Activated CD4-positive, alpha-beta memory T cell treated with anti-CD3 and anti-CD28 coated beads, Interleukin-2, amount 10 ng/mL, durations not matched to agents 7 days and 5 days (primary cell): ENCODE measurements at places on chromosomes 5 and 9.

DNA sequence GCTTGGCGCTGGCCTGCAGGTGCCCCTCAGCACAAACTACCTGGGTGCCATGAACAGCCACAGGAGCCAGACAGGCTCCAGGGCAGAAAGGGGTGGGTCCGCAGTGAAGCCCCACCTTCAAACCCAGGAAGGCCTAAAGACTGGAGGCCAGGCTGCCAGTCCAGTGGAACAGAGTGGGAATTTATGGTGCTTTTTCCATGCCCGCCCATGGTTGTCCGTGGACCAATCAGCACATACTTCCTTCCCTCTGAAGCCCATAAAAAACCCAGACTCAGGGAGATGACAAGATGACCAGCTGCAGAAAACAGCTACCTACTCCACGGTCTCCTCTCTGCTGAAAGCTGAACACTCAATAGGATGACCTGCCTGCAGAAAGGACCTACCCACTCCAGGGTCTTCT lies 275.4 kb upstream of the ADRA1B start:
- DNase-seq: no peak
- H3K4me3 ChIP-seq: no peak overlapping the region
- no peaks in the 10 kb centered on the region for H3K36me3 ChIP-seq
- H3K27ac ChIP-seq: no peak overlapping the region

DNA sequence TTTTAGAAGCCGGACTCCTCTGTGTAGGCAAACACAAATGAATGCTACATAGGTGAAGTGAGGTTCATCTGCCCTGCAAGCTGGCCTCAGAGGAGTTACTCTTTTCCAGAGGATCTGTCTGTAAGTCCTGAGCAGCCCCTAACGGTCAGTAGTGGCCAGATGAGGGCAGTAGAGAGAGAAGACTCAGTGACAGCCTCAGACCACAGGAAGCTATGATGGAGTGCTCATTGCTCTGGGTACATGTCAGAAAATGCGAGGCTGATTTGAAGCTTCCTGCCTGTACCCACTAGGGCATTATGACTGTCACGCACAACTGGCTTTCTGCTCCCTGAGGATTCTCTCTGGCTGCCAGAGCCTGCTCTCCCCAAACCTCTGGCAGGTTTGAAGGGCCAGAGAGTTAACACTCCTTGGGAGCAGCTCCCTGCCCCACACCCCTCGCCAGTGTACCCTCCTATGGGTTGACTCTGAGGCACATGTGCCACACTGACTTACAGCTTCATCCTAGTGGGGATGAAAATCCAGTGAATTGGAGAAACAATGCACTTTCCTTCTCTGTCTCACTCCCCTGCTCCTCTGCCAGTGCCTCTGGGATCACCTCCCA lies 141.5 kb downstream of the GABRG2 start:
- H3K36me3 ChIP-seq: no peaks in the 10 kb centered on the region
- no peak overlapping the region for H3K27ac ChIP-seq

DNA sequence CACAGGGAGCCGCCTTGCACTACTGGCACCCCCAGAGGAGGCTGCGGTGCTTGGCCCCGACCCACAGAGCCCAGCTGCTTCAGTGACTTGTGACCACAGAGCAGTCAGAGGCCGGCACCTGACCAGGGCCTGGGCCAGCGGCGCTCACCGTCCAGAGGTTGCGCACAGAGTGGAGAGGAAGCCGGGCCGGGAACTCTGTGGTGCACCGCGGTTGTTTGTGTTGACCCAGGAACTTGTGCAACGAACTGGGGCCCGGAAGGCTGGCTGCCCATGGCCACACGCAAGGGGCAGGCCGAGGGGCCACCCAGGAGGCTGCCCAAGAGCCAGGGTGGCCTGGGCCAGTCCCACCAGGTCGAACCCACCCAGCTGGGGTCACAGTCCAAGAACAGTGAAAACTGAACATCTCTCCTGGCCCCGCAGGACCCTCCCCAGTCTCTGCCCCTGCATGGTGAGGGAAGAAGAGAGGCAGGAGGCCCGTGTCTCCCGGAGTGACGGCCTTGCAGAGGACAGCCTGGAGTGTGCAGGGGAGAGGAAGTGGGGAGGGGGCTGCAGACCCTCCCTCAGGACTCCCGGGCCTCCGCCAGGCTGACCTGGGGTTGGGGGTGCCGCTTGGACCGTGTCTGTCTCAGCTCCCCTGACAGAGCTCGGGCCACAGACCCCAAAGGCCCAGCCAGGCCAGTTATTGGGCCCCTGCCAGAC lies 42.8 kb upstream of the EGFL7 start:
- H3K36me3 ChIP-seq: no peaks in the 10 kb centered on the region
- H3K27ac ChIP-seq: no peak overlapping the region
- no peaks in the 10 kb centered on the region for H3K27me3 ChIP-seq
- peaks cover 6% of the 10 kb centered on the region for H3K4me1 ChIP-seq
- no peak overlapping the region for H3K4me3 ChIP-seq
- no peak for DNase-seq

GRCh38 chr9:130707225-130707976 lies 13.8 kb downstream of the EXOSC2 start:
- H3K36me3 ChIP-seq: peaks cover 24% of the 10 kb centered on the region
- no peaks in the 10 kb centered on the region for H3K27me3 ChIP-seq
- peaks cover 5% of the 10 kb centered on the region for H3K4me1 ChIP-seq
- H3K4me3 ChIP-seq: no peak overlapping the region

- H3K36me3 ChIP-seq: no peaks in the 10 kb centered on the region
- peaks cover 15% of the 10 kb centered on the region for H3K27me3 ChIP-seq
- H3K27ac ChIP-seq: no peak within 1 kb of the TSS
Observed at GRCh38 chr5:9545992-9546851, at the start of gene SEMA5A. Gene SEMA5A (minus strand): TSS chr5:9546075. CDS start chr5:9379946, 166,129 bp downstream.

- no peak for DNase-seq
- no peaks in the 10 kb centered on the region for H3K36me3 ChIP-seq
- H3K27me3 ChIP-seq: no peaks in the 10 kb centered on the region
- H3K27ac ChIP-seq: no peak overlapping the region
- H3K4me3 ChIP-seq: no peak overlapping the region
- H3K4me1 ChIP-seq: no peaks in the 10 kb centered on the region
Observed at GRCh38 chr9:27864644-27865438, 291.6 kb upstream of the C9orf72 start.

DNA sequence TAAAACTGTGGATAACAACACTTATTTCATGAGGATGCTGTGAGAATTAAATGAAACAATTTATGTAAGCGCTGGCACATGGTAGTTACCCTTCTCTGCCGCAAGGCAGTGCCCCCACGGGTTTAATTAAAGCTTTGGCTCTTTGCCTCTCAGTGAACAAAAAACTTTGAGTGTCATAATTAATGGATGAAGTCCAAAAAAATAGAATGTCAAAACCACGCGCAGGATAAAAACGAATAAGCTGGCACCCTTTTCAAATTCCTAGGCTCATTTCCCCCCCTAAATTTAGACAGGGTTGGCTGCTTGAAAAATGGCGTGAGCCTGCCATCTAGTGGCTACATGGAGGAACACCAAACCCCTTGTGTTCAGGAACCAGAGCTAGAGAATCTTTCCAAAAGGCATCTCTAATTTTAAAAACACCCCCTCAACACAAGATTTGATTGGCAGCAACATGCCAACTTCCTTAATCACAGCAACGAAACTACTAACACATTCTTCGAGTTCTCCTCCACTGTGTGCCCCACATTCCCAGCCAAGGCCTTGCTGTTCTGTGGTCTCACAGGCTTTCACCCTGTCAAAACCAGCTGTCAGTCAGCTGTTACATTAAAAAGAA lies 29.0 kb upstream of the CCNG1 start:
- peaks cover 5% of the 10 kb centered on the region for H3K4me1 ChIP-seq
- H3K36me3 ChIP-seq: no peaks in the 10 kb centered on the region
- no peak overlapping the region for H3K4me3 ChIP-seq
- H3K27ac ChIP-seq: no peak overlapping the region

DNA sequence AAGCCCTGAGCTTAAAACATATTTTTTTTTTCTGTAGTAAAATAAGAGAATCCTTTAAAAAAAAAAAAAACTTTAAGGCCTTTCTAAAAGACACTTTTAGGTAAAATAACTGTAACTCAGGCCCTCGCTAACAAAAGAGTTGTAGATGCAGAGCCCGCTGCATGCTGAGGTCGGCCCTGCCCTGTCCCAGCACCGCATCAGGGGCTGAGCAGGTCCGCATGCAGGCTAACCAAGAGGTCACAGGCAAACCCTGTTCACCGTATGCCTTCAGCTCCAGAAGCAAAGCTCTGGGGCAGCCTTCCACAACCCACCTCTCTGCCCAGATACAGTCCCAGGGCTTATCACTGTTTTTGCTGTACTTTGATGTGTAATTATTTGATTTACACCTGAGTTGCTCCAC lies 216.1 kb downstream of the GNA14 start:
- H3K4me3 ChIP-seq: no peak overlapping the region
- peaks cover 3% of the 10 kb centered on the region for H3K4me1 ChIP-seq
- H3K27me3 ChIP-seq: no peaks in the 10 kb centered on the region

DNA sequence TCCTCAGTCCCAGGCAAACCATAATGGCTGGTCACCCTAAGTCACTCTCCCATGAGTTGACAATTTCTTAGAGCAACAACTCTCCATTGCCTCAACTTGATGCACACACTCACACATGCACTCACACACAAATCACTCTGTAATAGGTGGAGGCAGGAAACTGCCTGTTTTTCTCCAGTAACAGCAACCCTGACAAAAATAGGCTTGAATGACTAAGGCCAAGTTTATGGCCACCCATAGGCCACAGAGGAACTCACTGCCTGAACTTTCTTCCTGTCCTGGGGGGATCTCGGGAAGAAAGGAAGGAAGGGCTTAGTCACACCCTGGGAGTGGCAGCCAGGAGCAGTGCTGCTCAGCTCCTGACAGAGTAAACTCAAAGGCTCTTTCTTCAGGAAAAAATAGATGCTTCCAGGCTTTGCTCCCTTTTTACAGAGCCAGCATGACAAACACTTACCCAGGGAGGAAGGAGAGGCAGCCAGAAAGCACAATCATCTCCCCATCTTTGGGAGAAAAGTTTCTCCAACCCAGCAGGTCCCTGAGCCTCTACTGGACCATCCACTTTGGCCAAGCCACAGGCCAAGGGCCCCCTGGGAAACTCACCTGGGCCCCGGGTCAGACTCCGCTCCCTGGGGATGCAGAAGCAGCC lies 368 bp downstream of the SH3TC2 start:
- no peak overlapping the region for H3K4me3 ChIP-seq
- no peaks in the 10 kb centered on the region for H3K36me3 ChIP-seq
- H3K27ac ChIP-seq: no peak overlapping the region
- no peak for DNase-seq
- peaks cover 11% of the 10 kb centered on the region for H3K27me3 ChIP-seq

- H3K4me1 ChIP-seq: peaks cover 14% of the 10 kb centered on the region
- no peaks in the 10 kb centered on the region for H3K36me3 ChIP-seq
- H3K27ac ChIP-seq: no peak overlapping the region
- H3K4me3 ChIP-seq: no peak overlapping the region
- H3K27me3 ChIP-seq: peaks cover 46% of the 10 kb centered on the region
Observed at GRCh38 chr9:121450241-121450640, 49.4 kb downstream of the GGTA1 start.

- no peaks in the 10 kb centered on the region for H3K27me3 ChIP-seq
- H3K36me3 ChIP-seq: no peaks in the 10 kb centered on the region
- DNase-seq: no peak
- H3K4me3 ChIP-seq: no peak overlapping the region
Observed at GRCh38 chr5:171157276-171157675, 151.8 kb upstream of the TLX3 start.

DNA sequence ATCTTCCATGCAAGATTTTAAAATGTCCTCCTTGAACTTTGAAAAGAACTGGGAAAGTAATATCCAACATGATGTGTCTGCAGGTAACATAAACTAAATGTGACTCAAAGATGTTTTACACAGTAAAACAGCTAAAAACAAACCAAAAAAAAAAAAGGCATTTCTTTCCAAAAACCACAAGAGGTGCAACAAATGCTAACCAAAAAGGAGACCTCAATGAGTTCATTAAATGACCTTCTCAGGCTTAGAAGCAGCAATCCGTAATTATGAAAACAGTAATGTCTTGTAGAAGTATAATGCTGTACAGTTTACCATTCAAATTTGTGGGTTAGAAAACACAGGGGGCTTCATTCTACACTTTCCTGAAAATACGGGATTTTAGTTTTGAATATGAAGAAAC lies 2.5 kb downstream of the RNF145 start:
- H3K36me3 ChIP-seq: peaks cover 45% of the 10 kb centered on the region
- peak overlapping the region; percentile 88 for H3K4me3 ChIP-seq
- H3K4me1 ChIP-seq: peaks cover 59% of the 10 kb centered on the region

DNA sequence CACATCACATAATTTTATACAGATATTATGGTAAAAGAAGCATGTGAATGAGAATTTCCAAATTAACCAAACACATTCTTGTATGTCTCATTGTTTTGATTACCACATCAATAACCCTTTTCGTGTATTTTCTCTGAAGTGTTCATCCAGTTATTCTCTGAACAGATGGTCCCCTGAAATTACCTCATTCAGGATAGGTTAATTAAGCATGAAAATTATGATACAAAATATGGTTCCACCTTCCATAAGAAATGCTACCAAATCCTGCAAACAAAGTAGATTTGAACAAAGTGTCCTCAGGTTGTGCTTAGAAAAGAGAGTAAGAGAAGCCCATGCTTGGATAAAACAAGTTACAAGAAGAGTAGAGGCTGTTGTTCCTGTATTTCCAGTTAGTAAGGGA lies 83.1 kb upstream of the LMNB1 start:
- no peaks in the 10 kb centered on the region for H3K27me3 ChIP-seq
- no peak overlapping the region for H3K4me3 ChIP-seq
- DNase-seq: no peak
- no peaks in the 10 kb centered on the region for H3K36me3 ChIP-seq
- H3K27ac ChIP-seq: no peak overlapping the region

GRCh38 chr5:100550531-100551051 lies 15.4 kb downstream of the FAM174A start:
- no peak overlapping the region for H3K4me3 ChIP-seq
- no peak for DNase-seq
- peaks cover 6% of the 10 kb centered on the region for H3K4me1 ChIP-seq
- H3K27me3 ChIP-seq: no peaks in the 10 kb centered on the region

DNA sequence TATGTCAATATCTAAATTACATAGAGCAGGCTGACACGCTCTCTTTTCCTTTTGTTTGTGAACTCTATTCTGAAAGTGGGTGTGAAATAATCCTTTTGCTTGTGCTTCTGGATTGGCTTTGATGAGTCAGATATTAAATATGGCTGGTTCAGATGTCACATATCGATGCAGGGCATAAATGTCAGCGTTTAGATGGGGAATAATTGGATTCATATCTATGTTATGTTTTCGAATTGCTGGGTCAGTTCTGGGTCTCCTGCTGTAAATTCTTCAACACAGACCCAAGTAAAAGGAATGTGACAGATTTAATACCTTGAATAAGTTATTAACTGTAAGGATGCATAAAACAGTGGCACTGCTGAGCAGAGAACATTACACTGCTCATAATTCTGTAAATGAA lies 118.7 kb upstream of the SNX2 start:
- no peak overlapping the region for H3K4me3 ChIP-seq
- no peaks in the 10 kb centered on the region for H3K27me3 ChIP-seq
- no peaks in the 10 kb centered on the region for H3K36me3 ChIP-seq
- H3K4me1 ChIP-seq: no peaks in the 10 kb centered on the region
- DNase-seq: no peak
